ENCODE measurements at places on chromosomes 7 and 10.

- no peak for DNase-seq
Observed at GRCh38 chr10:103781329-103782061, 73.9 kb downstream of the SH3PXD2A start.

DNA sequence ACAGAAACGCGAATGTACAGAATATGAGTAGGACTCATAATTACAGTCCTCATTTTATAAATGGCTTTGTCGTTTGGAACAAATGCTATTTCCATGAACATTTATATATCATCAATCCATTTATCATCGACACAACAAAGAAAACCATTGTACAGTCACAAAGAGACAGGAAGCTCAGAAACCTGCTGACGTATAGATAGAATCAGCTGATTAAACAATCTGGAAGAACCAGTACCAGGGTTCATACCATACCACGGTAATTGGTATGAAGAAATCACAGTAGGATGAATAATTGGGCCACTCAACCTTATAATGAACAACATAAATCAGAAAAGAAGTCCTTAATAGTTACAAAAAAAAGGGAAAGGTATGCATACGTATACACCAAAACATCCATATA lies 295.0 kb downstream of the PARD3 start:
- no peak for DNase-seq

DNA sequence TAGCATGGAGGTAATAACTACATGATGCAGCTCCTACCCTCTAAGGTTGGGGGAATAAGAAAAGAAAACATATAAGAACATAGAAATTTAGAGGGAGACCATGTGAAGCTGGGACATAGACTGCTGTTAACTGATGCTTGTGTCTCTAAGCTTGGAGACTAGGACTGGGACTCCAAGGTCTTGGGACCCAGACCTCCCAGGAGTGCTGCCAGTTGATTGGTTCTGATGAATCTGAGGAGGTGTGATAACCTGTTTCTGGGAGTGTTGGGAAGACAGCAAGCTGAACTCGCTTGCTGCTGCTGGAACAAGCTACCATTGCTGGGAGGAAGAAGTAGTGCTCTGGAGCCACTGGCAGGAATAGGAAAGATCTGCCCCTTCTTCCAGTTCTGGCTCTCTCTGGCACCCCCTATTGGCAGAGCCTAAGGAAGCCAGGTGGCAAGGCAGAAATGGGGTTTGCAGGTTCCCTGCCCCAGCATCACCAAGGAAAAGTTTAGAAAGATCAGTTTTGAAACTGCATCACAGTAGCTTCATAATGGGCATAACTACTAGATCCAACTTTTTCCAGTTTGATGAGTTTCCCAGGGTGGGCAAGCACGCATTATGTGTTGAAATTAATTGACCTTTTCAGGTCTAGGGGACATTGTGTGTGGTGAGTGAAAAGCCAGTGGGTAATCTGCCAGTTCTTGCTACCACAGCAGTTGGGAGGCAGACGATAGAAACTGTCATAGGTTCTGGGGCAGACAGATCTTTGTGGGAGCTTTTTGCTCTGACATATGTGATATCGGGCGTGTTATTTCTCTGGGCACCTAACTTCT lies 140.7 kb downstream of the SND1 start:
- no peak for DNase-seq

GRCh38 chr7:155510975-155511701 lies 35.2 kb downstream of the CNPY1 start:
- DNase-seq = no peak

- no peak for DNase-seq
Observed at GRCh38 chr7:159038066-159038465, 106.6 kb downstream of the VIPR2 start.

DNA sequence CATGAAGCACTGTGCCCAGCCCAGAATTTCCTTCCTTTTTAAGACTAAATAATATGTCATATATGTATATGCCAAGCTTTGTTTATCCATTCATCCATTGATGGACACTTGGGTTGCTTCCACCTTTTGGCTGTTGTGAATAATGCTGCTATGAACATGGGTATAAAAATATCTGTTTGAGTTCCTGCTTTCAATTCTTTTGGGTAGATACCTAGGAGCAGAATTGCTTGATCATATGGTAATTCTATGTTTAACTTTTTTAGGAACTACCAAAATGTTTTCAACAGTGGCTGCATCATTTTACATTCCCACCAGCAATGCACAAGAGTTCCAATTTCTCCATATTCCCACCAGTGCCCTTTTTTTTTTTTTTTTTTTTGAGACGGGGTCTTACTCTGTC lies 13.2 kb upstream of the PLAU start:
- DNase-seq = no peak

DNA sequence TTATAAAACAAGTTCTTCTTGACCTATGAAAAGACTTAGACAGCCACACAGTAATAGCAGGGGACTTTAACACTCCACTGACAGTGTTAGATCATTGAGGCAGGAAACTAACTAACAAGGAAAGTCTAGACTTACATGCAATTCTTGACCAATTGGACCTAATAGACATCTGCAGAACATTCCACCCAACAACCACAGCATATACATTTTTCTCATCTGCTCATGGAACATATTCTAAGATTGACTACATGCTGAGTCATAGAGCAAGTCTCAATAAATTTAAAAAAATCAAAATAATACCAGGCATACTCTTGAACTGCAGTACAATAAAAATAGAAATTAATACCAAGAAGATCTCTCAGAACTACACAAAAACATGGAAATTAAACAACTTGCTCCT lies 219.5 kb upstream of the HPS1 start:
- DNase-seq = no peak

- no peak for DNase-seq
Observed at GRCh38 chr10:58352956-58353610, 18.3 kb downstream of the UBE2D1 start.

DNA sequence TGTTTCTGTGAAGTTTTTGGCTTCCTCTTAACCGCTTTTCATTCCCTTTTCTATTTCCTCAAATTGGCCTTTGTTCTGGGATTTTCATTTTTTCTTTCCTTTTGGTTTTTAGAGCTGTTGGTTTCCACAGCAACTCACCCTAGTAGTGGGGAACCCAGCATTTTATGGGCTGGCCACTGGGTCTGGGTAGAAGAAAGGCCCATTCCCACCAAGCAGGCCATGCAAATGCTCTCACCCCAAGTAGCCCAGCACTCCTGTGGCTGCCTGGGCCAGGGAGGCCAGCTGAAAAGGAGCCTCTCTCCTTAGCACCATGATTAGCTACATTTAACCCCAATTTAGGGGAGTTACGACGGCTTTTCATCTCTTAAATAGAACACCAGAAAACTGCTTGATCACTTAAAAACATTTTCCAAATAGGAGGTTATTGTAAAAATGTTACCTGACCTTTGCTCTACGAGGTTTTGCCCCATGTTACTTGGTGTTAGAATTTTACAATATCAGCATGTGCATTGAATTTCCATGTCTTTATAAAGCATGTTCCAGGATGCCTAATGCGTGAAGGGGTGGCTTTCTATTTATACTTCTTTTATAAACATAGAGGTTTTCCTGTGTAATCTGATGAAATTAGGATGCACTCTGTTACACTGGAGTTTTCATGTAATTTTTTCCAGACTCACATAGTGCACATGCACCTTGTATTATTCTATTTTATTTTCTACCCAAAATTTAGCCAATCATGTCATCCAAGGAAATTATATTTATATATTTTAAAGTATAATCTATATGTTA lies 75.4 kb downstream of the FAM171A1 start:
- DNase-seq = no peak

All from cerebellum (tissue), 4 donors.